Activated T-helper 1 cell treated with anti-CD3 and anti-CD28 coated beads, Interleukin-12 subunit alpha, Interleukin-12 subunit beta, Interleukin-2, Interleukin-4 antibody, amounts not matched to agents 30 ng/mL and 10 ng/mL and 1 ng/mL, durations not matched to agents 14 hours and 24 hours and 36 hours (primary cell): ENCODE measurements at places on chromosomes 1 and 21.

- DNase-seq = no peak
- peaks cover 10% of the 10 kb centered on the region for H3K27me3 ChIP-seq
- peaks cover 14% of the 10 kb centered on the region for H3K36me3 ChIP-seq
- H3K27ac ChIP-seq = no peak overlapping the region
Measured at GRCh38 chr1:91777630-91778300, 108.2 kb downstream of the TGFBR3 start.

DNA sequence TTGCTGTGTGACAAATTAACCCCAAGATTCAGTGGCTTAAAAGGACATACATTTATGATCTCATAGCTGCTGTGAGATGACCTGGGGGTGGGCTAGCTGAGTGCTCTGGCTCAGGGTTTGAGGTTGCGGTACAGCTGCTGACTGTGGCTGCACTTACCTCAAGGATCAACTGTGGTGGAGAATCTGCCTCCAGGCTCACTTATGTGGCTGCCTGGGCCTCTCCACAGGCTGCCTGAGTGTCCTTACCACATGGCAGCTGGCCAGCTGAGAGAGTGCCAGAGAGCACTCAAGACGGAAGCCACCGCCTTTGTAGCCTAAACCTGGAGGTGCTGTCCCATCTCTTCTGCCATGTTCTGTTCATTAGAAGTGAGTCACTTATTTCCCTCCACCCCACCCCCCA, 5.7 kb downstream of the LRRC71 start:
- H3K36me3 ChIP-seq = no peaks in the 10 kb centered on the region
- no peak for DNase-seq
- H3K27me3 ChIP-seq = peaks cover 81% of the 10 kb centered on the region
- H3K4me3 ChIP-seq = no peak overlapping the region

DNA sequence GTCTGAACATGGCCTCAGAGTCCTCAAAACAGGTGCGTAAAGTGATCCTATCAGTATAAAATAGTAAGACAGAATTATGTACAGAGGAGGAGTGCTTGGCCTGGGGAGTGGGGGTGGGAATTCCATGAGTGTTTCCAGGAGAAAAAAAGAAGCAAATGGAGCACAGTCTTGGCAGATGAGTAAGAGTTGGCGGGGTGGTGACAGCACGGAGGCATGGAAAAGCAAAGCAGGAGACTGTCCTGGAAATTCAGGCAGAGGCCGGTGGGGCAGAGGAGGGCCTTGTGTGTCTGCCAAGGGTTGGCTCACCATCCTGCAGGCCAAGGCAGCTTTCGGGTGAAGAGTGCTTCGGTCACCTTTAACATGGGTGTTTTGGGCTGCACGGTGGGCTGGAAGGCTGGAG, 63.4 kb downstream of the OPTC start:
- H3K27me3 ChIP-seq = peaks cover 19% of the 10 kb centered on the region
- no peak overlapping the region for H3K4me3 ChIP-seq
- no peak for DNase-seq
- no peaks in the 10 kb centered on the region for H3K4me1 ChIP-seq
- H3K27ac ChIP-seq = no peak overlapping the region

GRCh38 chr1:229694053-229694693, 68.1 kb downstream of the URB2 start:
- H3K36me3 ChIP-seq = no peaks in the 10 kb centered on the region
- peaks cover 29% of the 10 kb centered on the region for H3K4me1 ChIP-seq
- no peak overlapping the region for H3K4me3 ChIP-seq
- H3K27ac ChIP-seq = no peak overlapping the region
- no peak for DNase-seq

- H3K4me3 ChIP-seq = peak overlapping the region; percentile 37
- peaks cover 36% of the 10 kb centered on the region for H3K36me3 ChIP-seq
- no peak for DNase-seq
- peaks cover 73% of the 10 kb centered on the region for H3K4me1 ChIP-seq
- peak overlapping the region; percentile 77 for H3K27ac ChIP-seq
Measured at GRCh38 chr21:33236766-33237165, 7.0 kb downstream of the IFNAR2 start.

- no peak overlapping the region for H3K27ac ChIP-seq
- H3K4me1 ChIP-seq = no peaks in the 10 kb centered on the region
- DNase-seq = no peak
- H3K4me3 ChIP-seq = no peak overlapping the region
- H3K27me3 ChIP-seq = peaks cover 3% of the 10 kb centered on the region
- H3K36me3 ChIP-seq = peaks cover 5% of the 10 kb centered on the region
Measured at GRCh38 chr21:46163380-46163779, 8.0 kb upstream of the FTCD start.

DNA sequence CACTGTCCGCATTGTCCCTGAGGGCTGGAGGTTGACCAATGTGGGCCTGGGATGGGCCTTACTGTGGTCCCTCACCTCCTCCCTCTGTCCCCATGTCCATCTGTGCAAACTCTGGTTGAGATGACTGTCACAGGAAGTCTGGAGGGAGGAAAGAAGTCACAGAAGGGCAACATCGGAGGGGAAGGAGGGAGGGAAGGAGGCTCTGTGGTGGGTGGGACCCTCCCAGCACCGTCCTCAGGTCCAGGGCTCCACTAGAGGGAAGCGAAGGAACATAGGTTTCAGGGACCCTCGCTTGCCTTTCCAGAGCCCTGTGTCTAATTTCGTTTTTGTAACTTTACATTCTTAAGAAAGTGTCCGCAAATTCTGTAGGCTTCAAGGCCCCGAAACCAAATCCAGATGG, 111.3 kb upstream of the SLC44A3 start:
- peaks cover 4% of the 10 kb centered on the region for H3K27me3 ChIP-seq
- no peaks in the 10 kb centered on the region for H3K36me3 ChIP-seq
- H3K4me1 ChIP-seq = no peaks in the 10 kb centered on the region
- DNase-seq = no peak
- no peak overlapping the region for H3K27ac ChIP-seq

GRCh38 chr1:23999156-23999671, 19.1 kb upstream of the SRSF10 start:
- H3K4me1 ChIP-seq = peaks cover 5% of the 10 kb centered on the region
- no peaks in the 10 kb centered on the region for H3K36me3 ChIP-seq
- no peak for DNase-seq
- H3K4me3 ChIP-seq = no peak overlapping the region
